Kidney tubule cell (primary cell): ENCODE measurements at places on chromosomes 16 and 17.

GRCh38 chr16:60905811-60906210, 1130.4 kb downstream of the CDH8 start:
- no peak for DNase-seq

DNA sequence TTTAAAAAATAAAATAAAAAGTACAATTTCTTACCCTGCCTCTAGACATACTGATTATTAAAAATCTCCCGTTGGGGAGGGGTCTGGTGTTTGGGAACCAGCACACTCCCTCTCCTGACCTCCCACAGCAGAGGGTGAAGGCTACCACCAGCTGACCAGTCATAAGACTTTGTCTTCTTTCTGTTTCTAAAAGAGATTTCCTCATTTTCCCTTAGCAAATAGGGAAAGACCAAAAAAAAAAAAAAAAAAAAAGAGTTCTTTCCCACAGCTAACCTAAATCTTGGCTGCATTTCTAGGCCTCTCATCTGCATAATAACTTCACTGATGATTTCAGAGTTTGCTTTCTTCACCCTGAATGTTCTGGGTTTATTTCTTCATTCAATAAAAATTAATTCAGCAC, 30.3 kb downstream of the CDK5RAP3 start:
- no peak for DNase-seq

- peak; percentile 98 for DNase-seq
Measured at GRCh38 chr16:88264641-88265285, 118.0 kb upstream of the ZNF469 start.

GRCh38 chr17:58666858-58667267, 25.0 kb downstream of the TEX14 start:
- peak; percentile 25 for DNase-seq

DNA sequence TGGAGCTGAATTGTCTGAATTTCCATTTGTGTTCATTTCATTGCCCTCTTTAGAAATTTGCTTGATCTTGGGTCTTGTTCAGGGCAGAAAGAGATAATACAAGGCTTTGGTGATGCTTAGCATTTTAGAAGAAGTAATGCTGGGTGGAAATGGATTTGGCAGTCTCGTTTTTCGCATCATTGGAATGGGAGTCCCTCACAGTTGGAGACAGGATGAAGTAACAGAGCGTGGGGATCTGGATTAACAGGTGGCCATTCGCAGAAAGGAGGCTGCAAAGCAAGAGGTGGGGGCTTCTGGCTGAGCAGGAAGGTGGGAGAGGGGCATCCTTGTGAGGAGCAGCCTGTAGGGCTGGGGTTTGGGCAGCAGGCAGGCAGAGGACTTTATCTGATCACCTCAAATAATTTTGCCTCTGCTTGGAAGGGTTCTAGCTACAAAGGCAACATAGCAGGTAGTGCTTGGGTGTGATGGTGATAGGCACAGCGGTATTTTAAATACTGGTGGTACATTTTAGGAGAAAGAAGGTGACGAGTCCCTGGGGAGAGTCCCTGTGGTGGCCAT, 17.0 kb downstream of the KSR1 start:
- DNase-seq = no peak

GRCh38 chr17:58153046-58153445, 4.9 kb downstream of the OR4D1 start:
- DNase-seq = no peak

DNA sequence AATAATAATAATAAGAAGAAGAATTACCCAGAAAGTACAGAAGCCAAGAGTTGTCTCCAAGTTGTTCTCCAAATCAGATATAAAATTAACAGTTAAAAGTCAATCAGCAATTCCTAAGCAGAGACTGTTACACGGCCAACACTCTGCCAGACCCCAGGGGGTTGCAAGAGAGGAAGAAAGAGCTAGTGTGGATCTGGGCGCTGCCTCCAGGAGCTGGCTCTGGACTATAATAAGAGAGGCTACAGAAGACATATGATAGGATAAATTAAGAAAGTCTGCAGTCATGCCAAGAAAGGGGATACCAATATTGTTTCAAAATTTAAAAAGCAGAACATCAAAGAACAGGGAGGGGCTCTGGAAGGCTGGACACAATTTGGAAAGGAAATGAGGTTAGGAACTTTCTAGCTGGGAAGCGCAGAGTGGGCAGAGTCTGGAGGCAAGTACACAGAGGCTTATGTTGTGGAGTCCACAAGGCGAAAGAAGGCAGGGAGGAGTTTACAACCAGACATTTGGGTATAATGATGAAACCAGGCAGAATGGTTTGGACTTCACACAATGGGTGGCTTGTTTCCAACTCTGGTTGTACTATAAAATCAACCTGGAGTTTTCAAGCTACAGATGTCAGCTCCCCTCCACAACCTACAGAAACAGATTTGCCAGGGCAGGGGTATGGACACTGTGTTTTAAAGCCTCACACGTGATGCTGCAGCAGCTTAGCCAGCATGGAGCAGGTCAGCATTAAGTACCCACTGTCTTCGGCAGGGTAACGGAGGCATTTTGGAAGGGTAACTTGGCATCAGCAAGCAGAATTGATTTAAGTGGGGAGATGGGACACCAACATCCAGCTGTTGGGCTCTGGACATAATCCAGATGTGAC, 49.4 kb downstream of the SLC39A11 start:
- no peak for DNase-seq

- DNase-seq = no peak
Measured at GRCh38 chr16:89984216-89984615, 35.0 kb downstream of the DBNDD1 start.
